CD4-positive, alpha-beta T cell treated with Interleukin-6 at 100 ng/mL for 8 hours (primary cell): ENCODE measurements at places on chromosomes 4 and X.
A peak's percentile ranks its signal among the peaks of the same experiment; 100 is the strongest.

GRCh38 chr4:77014256-77014655 is 61.5 kb downstream of the CCNI start:
- no peak for DNase-seq

- DNase-seq = no peak
These were observed 66.2 kb upstream of the TACR3 start for GRCh38 chr4:103786014-103786413.

GRCh38 chrX:51614353-51615012 is 4.2 kb downstream of the CENPVL3 start:
- peak; percentile 5 for DNase-seq

DNA sequence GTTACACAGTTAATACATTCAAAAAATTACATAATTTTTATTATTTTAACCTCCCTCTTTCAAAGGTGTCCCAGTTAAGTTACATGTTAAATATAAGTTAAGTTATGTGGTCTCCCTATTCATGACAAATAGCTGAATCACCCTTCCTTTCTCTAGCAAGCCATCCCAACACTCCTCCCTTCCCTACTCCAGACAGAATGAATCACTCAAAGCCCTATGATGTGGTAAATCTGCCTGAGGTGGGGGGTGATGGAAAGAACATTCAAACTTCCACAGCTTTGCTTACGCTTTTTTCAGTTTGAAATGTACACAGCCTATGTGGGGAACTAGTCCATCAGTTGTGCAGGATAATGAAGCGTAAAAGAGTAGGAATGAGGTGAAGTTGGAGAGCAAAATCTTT is 90.2 kb downstream of the CXCL13 start:
- no peak for DNase-seq

- DNase-seq = no peak
These were observed 92.6 kb downstream of the PTPN13 start for GRCh38 chr4:86686741-86687140.

DNA sequence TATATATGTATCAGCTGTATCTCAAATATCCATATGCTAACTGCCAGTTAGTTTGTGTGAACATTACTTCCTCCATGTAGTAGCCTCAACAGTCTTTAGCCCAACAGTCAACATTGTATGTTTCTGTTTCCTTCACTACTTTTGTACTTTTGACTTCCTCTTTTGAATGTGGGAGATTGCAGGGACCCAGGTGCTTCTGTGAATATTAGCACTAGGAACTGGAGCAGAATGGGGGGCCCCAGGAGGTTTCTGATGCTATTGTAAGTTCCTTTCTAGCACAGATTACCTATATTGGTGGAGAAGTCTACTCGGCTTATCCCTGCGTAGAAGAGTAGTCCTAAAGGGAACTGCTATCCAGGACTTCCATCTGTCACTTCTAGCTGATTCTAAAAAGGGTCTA is 2.3 kb downstream of the PLAC8 start:
- peak; percentile 28 for DNase-seq

DNA sequence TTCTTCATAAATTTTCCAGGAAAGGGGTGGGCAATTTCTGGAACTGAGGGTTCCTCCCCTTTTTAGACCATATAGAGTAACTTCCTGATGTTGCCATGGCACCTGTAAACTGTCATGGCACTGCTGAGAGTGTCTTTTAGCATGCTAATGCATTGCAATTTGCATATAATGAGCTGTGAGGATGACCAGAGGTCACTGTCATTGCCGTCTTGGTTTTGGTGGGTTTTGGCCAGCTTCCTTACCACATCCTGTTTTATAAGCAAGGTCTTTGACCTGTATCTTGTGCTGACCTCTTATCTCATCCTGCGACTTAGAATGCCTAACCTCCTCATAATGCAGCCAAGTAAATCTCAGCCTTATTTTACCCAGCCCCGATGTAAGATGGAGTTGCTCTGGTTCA is 577.8 kb downstream of the NLGN4X start:
- no peak for DNase-seq

DNA sequence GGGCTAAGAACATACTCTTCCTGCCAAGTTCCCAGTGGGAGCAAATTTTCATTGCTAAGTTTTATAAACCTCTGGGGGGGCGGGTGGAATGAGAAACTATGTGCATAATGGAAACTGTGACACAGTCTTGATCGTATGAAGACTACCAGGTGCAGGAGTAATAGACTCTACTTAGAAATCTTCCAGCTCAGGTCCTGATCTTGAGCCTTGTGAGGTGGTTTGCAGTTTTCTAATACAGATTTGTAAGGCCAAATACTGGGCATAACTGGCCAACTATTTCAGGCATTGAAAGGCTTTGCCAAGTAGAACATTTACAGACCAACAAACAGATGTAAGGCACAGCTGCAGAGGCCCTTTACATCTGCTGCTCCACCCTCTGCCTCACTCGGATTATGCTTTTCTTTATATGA is 89.7 kb upstream of the CBR4 start:
- DNase-seq = no peak

DNA sequence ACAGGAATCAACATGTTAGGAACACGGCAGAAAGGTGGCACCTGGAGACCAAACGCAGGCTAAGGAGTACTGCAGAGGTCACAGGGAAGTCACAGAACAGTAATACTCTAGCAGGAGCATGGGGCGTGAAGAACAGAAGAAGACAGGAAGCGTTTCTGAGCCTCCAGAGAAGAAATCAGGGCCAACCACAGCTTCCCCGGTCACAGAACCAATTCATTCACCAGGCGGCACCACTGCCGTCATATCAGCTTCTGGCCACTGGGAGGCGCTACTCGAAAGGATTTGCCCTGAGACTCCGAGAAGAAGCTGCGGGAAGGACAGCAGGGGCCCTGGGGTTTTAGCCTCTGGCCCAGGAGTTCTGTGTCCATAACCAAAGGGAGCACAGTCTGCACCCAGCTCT is 78.0 kb upstream of the DRD5 start:
- peak; percentile 65 for DNase-seq

DNA sequence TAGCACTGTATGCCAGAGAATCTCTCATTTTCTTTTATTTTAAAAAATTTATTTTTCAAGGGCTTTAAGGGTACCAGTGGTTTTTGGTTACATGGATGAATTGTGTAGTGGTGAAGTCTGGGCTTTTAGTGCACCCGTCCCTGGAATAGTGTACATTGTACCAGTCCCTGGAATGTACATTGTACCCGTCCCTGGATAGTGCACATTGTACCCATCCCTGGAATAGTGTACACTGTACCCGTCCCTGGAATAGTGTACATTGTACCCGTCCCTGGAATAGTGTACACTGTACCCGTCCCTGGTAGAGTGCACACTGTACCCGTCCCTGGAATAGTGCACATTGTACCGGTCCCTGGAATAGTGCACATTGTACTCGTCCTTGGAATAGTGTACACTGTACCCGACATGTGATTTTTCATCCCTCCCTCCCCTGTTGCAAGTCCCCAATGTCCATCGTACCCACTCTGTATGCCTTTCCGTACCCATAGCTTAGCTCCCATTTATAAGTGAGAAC is 56.1 kb upstream of the HELT start:
- no peak for DNase-seq

DNA sequence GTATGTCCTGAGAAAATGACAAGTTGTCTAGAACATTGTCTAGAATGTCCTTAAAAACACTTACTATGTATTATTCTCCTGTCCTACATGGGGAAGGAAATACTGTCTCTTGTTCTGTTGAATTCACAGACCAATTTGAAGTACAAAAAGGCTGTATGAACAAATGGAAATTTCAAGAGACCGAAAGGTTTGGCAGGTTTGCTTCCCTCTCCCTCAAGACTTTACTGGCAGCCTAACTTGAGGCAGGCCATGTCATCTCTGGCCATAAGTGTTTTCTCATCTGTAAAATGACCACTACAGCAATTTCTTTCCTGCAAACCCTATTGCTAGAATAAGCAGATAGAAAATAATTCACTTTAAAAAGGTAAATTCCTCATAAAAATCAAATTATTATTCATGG is 191.2 kb upstream of the BMP3 start:
- no peak for DNase-seq

GRCh38 chr4:77931452-77932135 is 69.0 kb downstream of the MRPL1 start:
- DNase-seq = no peak

GRCh38 chr4:139208404-139208945 is 31.5 kb upstream of the ELF2 start:
- no peak for DNase-seq

DNA sequence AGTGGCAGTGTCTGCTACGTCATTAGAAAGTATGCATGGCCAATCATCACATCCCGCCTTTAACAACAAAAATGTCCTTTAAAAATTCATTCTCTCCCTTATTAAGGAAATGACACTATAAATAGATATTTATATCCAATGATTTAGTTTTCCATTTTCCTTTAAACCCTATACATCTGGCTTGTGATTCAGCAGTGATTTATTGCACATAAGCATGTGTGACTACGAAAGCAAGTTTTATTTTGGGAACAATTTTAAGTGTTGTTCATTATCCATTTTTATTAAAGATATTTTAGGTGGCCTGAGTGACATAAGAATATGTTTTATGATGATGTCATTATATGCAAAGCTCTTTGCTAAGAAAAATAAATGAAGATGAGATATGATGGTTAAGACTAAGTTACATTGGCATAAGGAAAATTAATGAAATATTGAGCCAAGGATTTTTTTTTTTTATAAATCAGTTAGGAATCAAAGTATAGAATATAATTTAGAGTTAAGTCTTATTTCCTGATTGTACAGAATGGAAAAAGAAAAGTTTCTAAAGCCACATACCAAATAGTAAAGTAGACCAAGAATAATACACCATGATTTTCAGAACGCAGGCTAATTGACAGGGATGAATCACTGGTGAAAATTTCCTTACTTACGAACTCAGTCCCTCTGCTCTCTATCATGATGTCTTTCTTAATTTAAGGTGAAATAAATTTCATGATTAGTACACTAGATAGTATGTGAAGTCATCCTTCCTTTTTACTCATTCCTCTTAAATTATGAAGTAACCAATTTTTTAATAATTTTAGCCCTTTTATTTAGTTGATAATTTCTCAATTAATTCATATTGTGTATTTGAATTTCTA is 822.4 kb downstream of the FAT4 start:
- no peak for DNase-seq

DNA sequence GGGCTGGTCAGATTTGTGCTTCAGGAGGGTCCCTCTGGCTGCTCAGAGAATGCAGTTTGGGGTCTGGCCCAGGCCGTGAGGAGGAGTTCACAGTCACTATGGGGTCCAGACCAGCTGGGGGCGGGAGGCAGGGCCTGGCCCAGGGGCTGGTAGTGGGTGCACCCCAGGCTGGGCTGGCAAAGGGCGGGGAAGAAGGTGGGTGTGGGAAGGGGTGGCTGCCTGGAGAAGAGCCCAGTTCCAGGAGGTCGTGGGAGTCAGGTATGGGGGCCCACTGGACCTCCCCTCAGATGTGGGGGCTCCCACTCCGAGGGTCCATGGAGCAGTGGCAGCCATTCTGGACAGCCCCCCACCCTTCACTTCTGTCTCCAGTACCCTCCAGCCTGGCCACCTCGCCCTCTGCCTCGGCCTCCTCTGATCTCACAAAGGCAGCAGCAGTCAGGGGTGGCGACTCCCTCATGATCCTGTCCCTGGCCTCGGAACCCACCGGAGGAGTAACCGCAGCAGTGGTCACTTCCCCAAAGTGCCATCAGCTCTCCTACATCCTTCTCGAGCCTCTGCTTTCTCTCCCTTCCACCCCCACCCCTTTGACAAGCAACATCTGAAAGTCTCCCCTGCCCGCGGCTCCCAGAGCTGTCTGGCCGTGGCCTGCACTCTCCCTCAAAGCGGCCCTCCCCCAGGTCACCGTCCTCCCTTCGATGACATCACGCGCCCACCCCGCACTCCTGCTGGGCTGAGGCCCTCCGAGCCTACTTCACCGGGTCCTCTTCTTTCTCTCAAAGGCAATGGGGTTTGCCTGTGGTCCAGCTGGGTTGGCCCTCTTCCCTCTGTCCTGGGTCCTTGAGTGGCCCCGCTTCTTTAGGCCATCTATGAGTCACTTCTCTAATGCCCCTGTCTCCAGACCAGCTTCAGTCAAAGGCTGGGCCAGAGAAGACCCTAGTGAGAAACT is 1.7 kb upstream of the SLC6A8 start:
- no peak for DNase-seq

DNA sequence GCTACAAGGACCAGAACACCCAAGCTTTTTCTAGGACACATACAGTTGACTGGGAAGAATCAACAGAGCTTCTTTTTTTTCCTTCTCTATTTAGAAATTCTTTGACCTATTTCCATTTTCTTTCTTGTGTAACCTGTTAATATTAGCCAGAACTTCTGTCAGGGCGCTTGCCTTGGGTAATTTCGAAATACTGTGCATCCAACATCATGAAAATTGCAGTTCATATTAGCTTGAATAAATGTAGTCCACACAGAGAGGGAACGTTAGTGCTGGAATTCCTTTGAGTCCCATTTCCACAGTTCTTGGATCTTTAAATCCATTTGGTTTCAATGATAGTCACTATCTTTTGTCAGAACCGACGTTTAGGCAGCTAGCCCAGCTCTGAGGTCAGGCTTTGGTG is 141.8 kb downstream of the MXRA5 start:
- no peak for DNase-seq

GRCh38 chrX:10031746-10032145 is 64.6 kb downstream of the CLDN34 start:
- no peak for DNase-seq

DNA sequence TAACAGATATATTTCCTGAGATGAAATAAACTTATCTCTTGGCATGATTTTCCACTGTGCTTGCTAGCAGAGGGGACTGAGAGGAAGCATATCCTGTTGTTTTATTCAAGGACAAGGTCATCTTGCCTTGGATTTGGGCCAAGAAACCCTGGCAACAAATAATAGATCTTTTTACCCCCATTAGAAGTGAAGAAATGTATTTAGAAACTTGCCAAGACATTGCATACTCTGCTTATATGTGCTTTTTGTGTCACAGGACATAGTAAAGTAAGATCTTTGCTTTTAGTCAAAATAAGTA is 170.2 kb downstream of the RAPGEF2 start:
- DNase-seq = no peak

GRCh38 chr4:159562366-159562765 is 459.5 kb downstream of the RAPGEF2 start:
- DNase-seq = no peak

DNA sequence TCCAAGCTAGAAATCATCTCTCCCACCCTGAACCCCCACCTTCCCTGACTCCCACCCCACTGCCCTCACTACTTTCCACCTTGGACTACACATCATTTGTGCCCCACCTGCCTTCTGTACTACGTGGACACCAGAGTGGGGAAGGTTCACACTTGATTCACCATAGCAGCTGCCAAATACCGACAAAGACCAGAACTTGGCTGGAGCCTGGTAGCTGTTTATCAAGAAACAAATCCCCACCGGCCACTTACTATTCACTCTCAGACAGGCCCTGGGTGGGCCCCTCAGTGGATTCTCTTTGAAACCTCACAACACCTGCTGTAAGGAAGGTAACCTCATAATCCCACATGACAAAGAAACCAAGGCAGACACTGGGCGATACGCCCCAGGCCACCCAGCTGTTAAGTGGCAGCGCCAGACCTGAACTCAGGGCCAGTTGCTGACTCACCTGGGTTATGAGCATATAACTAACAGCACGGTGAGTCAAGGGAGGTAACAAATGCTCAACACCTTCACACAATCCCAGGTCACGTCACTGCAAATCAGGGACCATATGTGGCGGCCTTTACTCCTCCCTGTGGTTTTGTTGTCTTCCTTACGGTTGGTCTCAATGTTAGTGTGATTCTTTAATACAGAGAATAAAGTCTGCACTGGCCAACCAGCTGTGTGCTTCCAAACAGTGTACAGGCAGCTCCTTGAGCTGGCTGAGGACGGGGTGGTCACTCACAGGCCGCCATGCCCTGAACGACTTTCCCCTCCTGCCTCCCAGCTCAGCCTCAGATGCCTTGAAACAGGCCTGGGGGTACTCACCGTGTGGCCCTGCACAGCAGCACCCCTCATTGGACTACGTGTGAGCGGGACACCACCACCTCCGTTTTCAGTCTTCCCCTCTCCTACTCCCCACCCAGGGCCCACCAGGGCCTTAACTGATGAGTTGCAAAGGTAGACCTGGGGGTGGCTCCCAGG is 7.5 kb downstream of the WDR1 start:
- DNase-seq = peak; percentile 55
